Esophagus squamous epithelium (tissue), 5 donors: ENCODE measurements at places on chromosomes 1 and 21.

- DNase-seq = no peak
Measured at GRCh38 chr1:21319447-21320407, 29.5 kb upstream of the ECE1 start.

DNA sequence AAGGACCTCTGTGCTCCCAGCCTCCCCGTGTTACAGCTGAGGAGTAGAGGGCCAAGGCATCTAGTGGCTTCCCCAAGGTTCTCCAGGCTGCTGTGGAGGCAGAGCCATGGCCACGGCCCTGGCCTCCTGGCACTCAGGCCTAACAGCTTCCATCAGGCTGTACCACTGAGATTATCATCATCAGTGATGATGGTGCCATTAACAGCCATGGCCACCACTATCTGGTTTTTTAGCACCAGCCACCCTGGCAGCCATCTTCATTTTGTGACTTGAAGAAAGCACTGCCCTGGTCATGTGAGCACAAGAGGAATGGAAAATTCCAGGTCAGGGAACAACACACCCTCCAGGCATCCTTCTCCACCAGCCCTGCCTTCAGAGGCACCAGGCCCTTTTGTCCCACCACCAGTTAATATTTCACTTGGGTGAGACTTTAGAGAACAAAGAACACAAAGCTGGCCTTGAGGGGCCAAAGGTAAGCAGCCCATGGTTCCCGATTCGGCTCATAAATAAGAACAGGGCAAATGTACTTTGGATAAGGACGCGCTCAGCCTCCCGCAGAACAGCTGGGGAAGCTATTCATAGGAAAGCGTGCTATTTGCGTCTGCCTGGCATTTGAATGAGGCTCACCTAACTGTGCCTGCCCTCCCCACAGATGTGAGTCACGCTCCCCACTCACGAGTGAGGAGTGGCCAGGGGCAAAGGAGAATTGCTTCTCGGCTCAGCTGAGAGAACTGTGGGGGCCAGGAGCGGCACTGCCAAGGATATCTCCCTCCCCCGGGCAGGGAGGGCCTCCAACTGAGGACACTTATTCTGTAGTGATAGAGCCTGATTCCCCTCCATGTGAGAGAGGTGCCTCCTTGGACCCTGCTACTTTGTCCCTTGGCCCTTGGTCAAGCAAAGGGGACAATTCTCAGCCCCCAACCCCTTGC lies 95.6 kb downstream of the CD58 start:
- no peak for DNase-seq

GRCh38 chr1:17568014-17568900 lies 28.8 kb downstream of the ARHGEF10L start:
- DNase-seq = no peak

DNA sequence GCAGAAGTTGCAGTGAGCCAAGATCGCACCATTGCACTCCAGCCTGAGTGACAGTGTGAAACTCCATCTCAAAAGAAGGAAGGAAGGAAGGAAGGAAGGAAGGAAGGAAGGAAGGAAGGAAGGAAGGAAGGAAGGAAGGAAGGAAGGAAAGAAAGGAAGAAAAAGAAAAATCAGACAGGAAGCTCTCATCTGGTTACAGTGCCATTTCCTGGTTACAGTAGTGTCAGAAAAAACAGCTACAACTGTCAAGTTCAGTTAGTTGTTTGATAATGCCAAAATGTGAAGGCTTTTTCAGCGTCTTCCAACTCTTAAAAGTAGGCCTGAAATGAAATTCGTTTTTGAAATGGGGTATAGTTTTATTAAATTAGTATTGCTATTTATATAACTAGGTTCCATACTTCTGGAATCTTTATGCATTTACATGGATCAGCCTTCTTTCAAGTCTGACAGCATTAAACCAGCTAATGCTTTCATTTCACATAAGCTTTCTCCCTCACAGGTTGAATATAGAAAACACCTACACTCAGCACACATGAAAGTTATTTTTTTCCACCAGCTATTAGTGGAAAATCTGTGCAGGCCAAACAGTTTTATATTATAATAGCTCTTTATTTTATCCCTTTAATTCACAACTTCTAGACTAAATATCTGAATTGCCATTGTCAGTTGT lies 21.2 kb downstream of the PTPN22 start:
- no peak for DNase-seq

GRCh38 chr21:39373634-39374033 lies 24.7 kb upstream of the HMGN1 start:
- no peak for DNase-seq

DNA sequence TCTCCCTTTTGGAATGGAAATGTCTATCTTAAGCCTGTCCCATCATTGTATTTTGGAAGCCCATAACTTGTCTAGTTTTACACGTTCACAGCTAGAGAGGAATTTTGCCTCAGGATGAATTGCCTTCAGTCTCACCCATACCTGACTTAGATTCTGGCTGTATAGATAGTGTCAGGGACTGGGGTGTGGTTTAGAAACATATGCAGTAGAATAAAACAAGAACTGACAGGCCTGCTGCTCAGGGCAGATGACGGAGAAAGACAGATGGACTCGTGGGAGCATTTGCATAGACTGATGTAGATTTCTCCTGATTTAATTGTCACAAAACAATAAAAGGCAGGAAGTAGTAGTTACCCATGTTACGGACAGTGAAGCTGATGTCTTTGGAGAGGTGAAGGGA lies 166.7 kb downstream of the UCK2 start:
- DNase-seq = no peak

GRCh38 chr1:48017716-48018115 lies 20.5 kb upstream of the TRABD2B start:
- no peak for DNase-seq

- no peak for DNase-seq
Measured at GRCh38 chr1:37814252-37814651, 6.2 kb upstream of the YRDC start.

DNA sequence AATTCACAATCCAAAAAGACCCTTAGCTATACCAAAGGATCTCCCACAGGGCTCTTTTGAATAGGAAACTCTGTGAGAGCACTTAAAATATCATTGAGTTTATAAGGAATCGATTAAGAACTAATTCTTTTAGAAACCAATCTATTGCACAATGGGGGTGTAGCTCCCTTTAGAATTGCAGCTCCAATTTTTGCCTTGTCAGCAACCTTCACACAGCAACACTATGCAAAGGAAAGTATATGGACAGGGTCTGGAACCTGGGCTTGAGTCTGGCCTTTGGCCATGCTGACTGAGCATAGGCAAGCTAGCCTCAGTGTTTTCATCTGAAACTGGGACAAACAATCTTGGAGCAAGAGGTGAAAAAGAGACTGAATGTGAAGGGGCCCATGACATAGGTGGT lies 17.2 kb upstream of the FAM78B start:
- DNase-seq = no peak

DNA sequence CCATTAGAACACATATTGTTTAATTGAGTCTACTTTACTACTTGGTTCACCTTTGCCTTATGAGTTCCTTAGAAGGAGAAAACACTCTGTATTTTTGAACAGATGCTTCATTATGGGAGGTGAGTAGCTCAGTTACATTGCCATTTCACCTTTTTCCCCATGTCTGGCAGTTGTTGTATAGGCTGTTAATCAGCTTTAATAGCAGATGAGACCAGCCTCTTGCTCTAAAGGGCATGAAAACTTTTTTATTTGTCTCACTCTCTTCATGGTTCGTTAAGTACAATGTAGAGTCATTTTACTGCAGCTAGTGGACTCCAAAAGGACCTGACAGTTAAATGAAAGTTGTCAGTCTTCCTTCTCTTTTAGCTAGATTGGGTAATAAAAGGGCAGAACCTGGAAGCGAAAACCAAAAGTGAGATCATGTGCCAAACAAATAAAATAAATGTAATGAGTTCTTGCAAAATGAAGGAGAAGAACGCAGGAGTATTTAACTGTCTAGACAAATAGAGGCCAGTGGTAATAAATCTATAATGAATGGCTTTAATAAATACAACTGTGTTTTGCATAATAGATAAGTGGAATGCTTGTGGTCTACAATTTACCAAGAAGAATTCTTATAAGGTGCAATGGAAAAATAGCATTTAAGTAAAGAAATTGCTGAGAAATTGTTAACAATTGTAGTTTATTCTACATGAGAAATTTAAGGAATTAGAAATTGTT lies 180.0 kb upstream of the NEGR1 start:
- DNase-seq = no peak

GRCh38 chr1:76266762-76267161 lies 192.2 kb downstream of the ST6GALNAC3 start:
- no peak for DNase-seq

DNA sequence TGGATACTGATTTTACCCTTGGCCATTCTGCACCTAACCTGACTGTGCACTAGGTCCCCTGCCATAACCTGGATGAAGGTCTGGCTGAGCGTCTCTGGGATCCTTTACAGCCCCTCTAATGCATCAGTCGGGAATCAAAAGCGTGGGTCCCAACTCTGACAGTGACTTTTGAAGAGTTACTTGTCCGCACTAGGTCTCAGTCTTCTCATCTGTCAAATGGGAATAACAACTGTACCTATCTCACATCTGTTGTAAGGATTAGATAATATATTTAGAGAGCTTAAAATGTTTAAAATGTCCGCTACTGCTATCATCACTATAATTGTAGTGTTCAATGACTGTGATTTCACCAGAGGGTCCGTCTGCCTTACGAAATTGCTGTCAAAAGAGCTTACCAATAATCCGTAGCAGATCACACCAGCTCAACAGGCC lies 746 bp downstream of the TADA1 start:
- no peak for DNase-seq

- DNase-seq = no peak
Measured at GRCh38 chr1:77370583-77371306, 88.9 kb downstream of the AK5 start.

- no peak for DNase-seq
Measured at GRCh38 chr1:17725084-17725719, 29.9 kb upstream of the ACTL8 start.

GRCh38 chr1:65235867-65236805 lies 73.2 kb upstream of the DNAJC6 start:
- no peak for DNase-seq

DNA sequence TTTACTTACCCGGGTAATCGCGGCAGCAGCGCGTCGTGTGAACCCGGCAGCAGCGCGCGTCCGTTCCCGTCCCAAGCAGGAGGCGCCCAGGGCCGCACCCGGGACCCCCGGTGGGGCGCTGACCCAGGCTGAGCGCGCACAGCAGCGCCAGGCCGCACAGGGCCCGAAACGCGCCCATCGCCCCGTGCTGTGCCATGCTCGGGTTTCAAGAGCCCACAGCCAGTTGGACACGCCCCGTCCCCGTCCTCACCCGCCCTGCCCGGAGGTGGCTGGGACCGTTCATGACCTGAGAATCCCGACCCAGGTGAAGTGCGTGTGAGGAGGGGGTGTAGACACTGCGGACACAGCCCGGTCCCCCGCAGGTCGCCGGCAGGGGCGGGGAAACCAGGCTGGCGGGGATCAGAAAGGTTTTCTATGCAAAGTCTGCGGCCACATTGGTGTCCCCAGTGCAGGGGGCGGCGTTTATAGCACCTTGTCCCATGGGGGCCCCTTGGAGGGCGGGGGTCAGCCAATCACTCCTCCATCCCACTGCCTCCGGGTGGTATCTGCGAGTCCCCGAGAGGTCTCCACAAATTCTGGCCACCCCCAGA lies at the start of gene TNFRSF18:
Gene TNFRSF18, minus strand, starts transcription at position 217 of the 590 bp plus-strand sequence. Its CDS starts 21 bp downstream, at position 196.
- DNase-seq = no peak

- no peak for DNase-seq
Measured at GRCh38 chr21:37871121-37871862, 45.0 kb downstream of the KCNJ6 start.

DNA sequence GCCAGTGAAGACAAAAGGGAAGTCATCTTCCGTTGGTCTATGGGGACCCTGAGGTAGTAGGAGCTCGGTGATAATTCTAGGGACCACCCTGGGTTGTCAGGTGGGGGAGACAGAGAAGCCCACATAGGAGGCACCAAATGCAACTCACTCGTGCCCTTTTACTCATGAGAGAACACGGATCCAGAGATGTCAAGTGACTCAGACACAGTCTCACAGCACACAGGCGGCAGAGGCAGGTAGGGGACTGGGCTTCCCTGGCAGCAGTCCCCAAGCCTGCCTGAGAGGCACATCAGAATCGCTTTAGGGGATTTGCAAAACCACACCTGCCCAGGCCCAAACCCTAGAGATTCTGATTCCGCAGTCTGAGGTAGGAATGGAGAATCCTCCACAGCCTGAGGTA lies 31.3 kb upstream of the RUNX3 start:
- DNase-seq = no peak

GRCh38 chr1:230079199-230080024 lies 12.4 kb downstream of the GALNT2 start:
- no peak for DNase-seq

DNA sequence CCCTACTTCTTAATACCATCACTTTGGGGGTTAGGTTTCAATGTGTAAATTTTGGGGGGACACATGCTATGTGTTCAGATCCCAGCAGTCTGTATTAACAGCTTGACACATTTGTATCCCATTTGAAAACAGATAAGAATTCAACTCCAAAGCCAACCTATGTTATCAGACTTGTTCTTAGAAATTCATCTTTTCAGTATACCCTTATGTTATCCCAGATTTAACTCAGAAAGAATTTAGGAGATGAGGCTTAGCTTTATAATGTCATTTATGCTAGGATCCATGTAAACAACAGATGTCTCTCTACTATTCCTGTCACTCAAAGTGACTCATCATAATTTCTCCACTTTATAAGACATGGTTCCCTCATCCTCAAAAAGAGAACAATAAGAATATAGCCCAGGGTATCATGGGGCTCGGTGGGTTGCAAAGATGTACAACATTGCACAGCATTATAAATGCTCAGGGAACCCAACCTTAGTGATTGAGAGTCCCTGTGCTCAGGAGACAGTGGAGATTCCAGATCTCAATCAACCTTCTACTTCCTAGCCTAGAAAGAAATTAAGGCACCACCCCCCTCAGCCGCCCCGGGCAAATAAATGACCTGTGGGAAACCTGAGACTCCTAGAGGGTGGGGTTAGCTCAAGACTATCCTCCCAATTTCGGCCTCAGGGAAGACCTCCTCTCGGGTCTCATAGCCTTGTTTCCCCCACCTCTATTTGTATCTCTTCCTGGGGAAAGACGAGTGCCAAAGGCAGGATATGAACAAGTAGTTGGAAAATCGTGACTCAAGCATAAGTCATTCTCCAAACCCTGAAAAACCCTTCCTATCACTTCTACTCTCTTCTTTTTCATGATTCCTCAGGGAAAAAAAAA lies 265.1 kb upstream of the CAMK1G start:
- DNase-seq = no peak

GRCh38 chr1:151447696-151448095 lies 11.6 kb downstream of the POGZ start:
- DNase-seq = no peak

DNA sequence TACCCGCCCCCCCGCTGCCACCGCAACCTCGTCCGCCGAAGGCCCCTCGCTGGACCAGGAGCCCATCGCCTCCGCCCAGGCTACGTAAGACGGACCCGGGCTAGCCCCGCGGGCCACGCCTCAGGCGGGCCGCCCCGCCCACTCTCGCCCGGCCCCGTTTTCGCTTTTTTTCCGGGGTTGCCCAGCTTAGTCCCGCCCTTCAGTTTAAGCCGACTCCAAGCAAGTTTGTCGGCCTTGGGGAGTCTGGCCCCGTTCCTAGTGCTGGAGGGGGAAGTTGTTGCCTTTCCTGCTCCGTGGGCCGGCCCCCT lies 3.0 kb downstream of the RUSC1 start:
- DNase-seq = peak; percentile 69

- DNase-seq = no peak
Measured at GRCh38 chr21:35329940-35330660, 281.0 kb upstream of the RUNX1 start.

GRCh38 chr1:153642161-153642560 lies 8.3 kb downstream of the CHTOP start:
- no peak for DNase-seq
